OCI-LY7 (cell line): ENCODE measurements at places on chromosomes 1 and 21. TPM values are rescaled to one million over a fixed set of nuclear protein-coding genes. Genes with fewer than 3 reads are reported as not detected.

The PCBP3 gene
- total RNA-seq, result 0.61 and 1.0 TPM in 2 replicates

The PTGFR gene
- total RNA-seq, result not detected in 2 replicates

The PLA2G2F gene
- not detected in 2 replicates for total RNA-seq

The CAPZB gene
- 187 and 190 TPM in 2 replicates for total RNA-seq

The C1orf87 gene
- not detected in 2 replicates for total RNA-seq

The TTC4 gene
- total RNA-seq, result 23.0 and 24.3 TPM in 2 replicates

The HAO2 gene
- not detected in 2 replicates for total RNA-seq

The GPR3 gene
- total RNA-seq, result 0.22 and 0.25 TPM in 2 replicates
